ENCODE measurements at places on chromosomes 2 and 18. TPM values are rescaled to one million over a fixed set of nuclear protein-coding genes. Genes with fewer than 3 reads are reported as not detected.

SPDYA gene
- total RNA-seq: 6.5 TPM

TCF23 gene
- total RNA-seq: not detected

REG3G gene
- total RNA-seq: not detected

HOXD8 gene
- total RNA-seq: 0.45 TPM

CCDC141 gene
- 2.7 TPM for total RNA-seq

CYB5A gene
- total RNA-seq: 38.8 TPM

RTP5 gene
- total RNA-seq: not detected

GCG gene
- not detected for total RNA-seq

POTEE gene
- total RNA-seq: not detected

TRIM43 gene
- not detected for total RNA-seq

DSG1 gene
- not detected for total RNA-seq

OSBPL6 gene
- 5.2 TPM for total RNA-seq

SLC23A3 gene
- 1.6 TPM for total RNA-seq

KCNF1 gene
- not detected for total RNA-seq

ONECUT2 gene
- total RNA-seq: under 0.01 TPM

IMPACT gene
- 48.3 TPM for total RNA-seq

GCC2 gene
- total RNA-seq: 50.0 TPM
